ENCODE measurements at places on chromosomes 1 and 21. TPM values are rescaled to one million over a fixed set of nuclear protein-coding genes. Genes with fewer than 3 reads are reported as not detected.

- DNase-seq = peak; percentile 95
Observed at GRCh38 chr1:243421784-243422183, 165.9 kb downstream of the SDCCAG8 start.

- DNase-seq = peak; percentile 72
Observed at GRCh38 chr1:40313329-40313957, 3.6 kb downstream of the COL9A2 start.

DNA sequence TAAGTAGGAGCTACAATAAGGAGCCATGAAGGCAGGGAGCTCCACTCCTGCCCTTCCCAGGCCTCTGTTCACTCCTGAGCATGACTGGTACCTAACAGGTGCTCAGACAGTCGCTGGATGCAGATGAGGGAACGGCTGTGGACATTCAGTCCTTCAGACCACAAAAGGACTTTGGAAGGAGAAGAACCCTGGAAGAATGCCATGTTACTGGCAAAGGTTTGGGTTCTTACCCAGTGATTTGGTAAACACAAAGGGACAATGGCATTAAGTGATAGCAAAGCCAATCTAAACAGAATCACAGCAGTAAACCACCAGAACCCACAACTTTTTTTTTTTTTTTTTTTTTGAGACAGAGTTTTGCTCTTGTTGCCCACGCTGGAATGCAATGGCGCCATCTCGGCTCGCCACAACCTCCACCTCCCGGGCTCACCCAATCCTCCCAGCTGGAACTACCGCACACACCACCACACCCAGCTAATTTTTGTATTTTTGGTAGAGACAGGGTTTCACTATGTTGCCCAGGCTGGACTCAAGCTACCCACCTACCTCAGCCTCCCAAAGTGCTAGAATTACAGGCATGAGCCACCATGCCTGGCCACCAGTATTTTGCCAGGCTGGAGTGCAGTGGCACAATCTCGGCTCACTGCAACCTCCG is 7.5 kb upstream of the CBR3 start:
- DNase-seq = no peak

DNA sequence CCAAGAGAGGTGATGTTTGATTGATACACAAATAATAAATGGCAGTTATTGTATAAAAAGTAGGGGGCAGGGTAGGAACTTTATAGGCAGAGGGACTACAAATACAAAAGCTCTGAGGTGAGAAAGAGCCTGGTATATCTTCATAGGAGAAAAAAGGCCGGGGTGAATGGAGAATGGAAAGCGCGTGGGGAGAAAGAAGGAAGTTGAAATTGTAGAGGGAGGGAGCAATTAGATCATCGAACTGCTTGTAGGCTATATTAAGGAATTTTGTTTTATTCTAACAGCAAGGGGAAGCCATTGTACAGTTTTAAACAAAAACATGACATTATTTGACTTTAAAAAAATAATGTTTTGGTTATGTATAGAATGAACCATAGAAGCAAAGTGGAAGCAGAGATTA is 147.4 kb downstream of the PDE4B start:
- DNase-seq = no peak

DNA sequence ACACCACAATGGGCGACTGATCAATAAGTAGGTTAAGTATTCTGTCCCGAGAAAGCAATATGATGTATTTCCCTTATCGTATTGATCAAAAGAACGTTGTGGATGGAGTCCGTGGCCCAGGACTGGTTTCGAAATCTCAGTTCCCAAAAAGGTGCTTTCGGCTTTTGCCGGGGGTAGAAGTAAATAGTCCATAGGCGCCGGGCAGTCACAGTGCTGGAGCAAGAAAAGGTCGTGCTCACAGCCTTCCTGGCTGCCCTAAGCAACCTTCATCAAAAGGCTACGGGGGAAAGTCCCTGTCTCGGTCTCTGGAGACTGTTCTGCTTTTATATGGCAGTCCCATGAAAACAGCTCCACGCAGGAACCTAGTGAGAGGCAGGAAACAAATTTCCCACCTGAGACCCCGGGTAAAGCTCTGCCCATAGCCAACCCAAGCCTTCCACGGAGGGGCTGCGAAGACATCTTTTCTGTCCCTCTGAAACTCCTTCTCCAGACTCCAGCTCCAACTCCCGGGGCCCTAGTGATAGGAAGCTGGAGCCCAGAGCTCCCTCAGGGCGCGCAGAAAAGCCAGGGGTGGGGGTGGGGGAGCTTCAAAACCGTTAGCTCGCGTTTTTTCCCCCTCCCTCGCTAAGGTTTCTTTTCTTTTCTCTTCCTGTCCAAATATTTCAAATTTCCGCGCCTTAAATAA is 7.0 kb downstream of the CDKN2C start:
- DNase-seq = peak; percentile 70

- no peak for DNase-seq
Observed at GRCh38 chr1:63669151-63669961, 76.1 kb downstream of the PGM1 start.

DNA sequence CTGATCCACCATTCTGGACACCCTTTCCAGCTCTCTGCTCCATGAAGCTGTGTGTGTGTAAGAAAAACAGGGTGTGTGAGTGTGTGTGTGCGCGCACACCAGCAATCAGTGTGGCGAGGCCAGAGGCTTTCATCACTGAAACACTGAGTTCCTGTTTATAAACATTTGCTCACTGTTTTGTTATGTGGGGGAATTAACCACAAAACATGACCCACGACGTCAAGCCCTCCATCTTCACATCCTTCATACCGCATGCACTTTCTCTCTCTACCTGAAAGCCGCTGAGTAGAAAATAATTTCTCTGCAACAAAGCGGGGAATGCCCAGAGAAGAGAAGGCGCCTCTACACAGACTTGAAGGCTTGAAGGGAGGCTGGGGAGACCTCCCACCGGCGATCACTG is 148.9 kb upstream of the IRF2BP2 start:
- no peak for DNase-seq

DNA sequence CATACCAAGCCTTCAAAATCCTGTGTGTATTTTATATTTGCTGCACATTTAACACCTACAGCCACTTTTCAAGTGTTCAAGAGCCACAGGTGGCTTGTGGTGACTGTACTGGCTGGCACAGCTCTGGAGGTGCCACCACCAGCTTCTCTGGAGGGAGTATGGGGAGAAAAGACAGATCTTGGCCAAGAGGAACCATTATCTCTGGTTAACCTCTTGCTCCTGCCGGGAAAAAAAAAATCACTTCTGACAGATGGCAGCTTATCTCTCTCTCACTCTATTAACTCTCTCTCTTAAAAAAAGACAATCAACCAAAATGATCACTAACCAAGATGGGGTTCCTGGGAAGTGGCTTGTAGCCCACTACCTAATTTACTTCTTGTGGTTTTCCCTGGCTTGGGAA is 1.2 kb upstream of the RIIAD1 start:
- DNase-seq = no peak

DNA sequence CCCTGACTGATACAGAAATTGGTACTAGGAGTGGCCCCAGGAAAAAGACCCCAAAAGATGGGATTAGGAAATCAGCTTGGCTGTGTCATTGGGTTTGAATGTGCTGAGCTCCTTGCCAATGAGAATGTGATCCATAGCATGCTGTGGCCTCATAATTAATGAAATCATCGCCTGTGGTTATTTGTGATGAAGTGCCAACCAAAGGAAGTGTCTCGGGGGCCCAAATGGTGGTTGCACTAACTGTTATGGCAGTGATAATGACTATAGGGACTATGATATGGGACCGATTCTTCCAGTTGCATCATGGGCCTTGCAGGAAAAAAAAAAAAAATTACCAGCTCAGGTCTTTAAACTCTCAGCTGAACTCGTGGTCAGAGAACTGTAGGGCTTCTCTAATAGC is 15.4 kb upstream of the ZDHHC18 start:
- no peak for DNase-seq

DNA sequence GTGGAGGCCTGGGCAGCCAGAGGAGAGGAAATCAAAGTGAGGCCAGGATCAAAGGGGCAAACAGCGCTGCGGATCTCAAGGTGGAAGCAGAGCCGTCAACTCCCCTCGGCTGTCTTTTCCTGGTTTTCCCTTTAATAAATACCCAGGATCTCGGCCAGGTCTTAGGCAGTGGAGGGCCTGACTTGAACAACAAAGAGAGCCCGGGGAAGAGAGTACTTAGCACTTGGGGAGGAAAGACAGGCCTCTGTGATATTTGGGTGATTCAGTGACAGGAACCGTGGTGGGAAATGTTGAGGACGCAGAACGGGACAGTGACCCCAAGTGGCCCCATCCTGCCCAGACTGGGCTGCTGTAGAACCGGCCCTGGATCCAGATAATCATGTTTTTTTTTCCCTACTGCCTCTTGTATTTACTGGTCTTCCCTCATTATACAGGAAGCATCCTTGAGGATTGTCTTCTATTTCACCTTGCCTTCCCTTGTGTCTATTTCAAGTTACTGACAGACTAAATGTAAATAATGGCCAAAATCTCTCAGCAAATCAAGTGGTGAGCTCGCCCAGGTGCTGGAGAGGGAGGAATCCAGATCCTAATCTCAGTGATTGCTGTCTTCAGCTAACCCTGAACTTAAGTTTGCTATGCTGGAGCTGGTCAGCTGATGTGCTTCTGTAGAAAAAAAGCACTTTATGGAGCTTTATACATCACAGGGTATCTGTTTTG is 2.8 kb upstream of the MIXL1 start:
- DNase-seq = no peak

- peak; percentile 34 for DNase-seq
Observed at GRCh38 chr1:244603498-244603897, 49.4 kb upstream of the DESI2 start.

GRCh38 chr21:28099001-28099705 is 893.5 kb downstream of the LTN1 start:
- no peak for DNase-seq

DNA sequence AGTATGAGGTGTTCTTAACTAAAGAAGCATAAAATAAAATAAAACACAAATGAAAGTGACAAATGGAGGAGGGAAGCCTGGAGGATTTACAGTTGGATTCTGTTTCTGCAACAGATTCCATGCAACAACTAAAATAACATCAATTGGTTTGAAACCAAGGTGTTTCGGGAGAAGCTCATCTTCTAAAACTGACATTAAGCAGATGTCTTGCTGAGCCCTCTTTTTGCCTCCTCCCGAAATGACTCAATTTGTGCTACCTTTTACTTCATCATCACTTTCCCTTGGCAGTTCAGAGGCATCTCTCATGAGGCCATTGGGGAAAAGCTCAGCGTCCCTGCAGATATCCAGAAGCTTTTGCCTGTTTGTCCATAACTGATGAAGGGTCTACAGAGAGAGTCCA is 121.6 kb upstream of the ADAR start:
- DNase-seq = no peak

- DNase-seq = peak; percentile 21
Observed at GRCh38 chr1:179310291-179310690, 16.7 kb downstream of the SOAT1 start.

DNA sequence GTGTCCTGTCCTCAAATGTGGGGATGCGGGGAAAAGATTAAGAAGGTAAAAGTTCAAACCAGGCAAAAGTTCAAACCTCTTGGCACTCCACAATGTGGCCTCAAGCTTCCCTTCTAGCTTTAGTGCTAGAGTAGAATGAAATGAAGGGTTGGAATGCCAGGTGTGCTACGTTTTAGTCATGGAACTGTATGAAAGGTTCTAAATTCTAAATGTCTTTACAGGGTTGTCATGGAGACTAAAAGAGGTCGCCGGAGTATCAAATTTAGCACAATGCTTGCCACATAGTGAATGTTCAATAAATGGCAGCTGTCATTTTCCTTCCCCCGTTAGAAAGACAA is 57.2 kb upstream of the LRRC8D start:
- no peak for DNase-seq

DNA sequence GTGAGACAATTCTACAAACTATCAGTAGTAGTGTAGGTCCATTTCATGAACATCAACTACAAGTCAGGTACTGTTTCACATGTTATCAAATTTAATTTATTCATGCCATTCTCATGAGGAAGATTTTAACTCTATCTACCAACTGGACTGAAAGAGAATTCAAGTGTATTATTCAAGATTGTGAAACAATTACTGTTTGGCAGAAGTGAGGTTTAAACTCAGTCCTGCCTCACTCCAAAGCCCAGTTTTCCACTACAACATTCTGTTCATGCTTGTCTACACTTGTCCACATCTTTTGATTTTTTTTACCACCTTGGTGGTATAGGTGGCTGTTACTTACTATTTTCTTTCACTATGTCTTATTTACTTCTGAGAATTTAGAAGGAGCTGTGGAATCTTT is 272.9 kb downstream of the TGFB2 start:
- no peak for DNase-seq

DNA sequence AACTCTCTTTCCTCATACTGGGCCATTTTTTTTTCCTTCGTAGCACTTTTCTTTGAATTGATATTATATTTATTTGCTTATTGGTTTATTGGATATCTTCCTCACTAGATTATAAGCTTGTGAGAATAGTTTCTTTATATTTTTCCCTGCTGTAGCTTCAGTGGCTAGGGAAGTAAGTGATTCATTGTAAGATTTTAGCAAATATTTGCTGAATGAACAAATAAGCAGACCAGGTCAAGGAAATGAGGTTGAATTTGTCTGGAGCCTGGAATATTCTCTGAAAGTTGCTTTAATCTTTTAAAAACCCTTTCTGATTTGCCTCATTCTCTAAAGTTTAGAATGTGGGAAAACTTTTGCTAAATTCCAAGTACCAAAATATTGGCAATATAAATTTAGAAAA is 80.2 kb downstream of the RABGAP1L start:
- DNase-seq = no peak

GRCh38 chr1:22738522-22738921 is 27.9 kb downstream of the EPHB2 start:
- DNase-seq = peak; percentile 31

DNA sequence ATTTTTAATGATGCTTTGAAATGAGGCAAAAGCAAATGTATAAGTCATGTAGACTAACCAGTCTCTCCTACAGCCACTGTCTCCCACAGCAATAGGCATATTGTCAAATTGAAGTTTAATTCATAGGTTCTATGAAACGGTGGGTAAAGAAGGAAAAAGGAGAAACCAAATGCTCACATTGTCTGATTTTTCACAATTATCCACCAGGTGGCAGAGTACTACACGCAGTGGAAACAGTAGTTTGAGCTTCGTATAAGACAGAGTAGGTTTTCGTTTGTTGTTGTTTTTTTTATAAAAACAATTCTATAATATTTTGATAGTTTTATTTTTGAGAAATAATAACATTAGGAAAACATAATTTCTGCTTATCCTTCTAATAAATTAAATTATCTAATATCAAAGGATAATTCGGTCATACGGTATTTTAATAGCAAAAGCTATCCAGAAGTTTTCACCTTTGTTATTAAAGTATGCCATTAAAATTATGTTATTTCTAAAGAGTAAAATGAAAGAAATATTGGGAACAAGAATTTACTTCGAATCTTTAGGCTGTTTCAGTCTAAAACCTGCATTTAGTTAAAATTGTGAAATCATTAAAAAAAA is 39.1 kb downstream of the TYW3 start:
- peak; percentile 30 for DNase-seq

Gene AGTRAP
- 41.7 TPM for total RNA-seq

Gene OSBPL9
- total RNA-seq = 109 TPM

Gene GJA9
- not detected for total RNA-seq

Gene LZIC
- total RNA-seq = 22.1 TPM

Gene S100A9
- total RNA-seq = not detected

Gene HTR1D
- 4.6 TPM for total RNA-seq

Gene CHI3L1
- 0.24 TPM for total RNA-seq

Gene KMO
- total RNA-seq = not detected

Gene OR2T11
- not detected for total RNA-seq
